Gastroesophageal sphincter (tissue), 4 donors: ENCODE measurements at places on chromosomes 1 and 21. TPM values are rescaled to one million over a fixed set of nuclear protein-coding genes. Genes with fewer than 3 reads are reported as not detected.

DNA sequence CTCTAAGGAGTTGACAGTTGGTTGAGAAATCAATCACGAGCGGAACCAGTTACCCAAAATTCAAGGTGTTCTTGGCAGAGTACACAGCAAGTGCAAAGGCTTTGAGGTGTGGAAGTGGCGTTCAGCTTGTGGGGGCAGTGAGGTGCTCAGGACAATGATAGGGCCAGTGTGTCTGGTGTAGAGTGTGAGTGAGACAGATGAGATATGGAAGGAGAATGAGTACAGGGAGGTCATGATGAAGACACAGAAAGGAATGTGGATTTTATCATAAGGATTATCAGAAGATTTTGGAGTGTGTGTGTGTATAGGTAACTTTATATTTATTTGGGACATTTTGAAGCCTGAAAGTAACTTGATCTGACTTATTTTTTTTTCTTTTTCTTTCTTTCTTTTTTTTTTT lies 40.9 kb downstream of the IFI44 start:
- no peak for ATAC-seq

DNA sequence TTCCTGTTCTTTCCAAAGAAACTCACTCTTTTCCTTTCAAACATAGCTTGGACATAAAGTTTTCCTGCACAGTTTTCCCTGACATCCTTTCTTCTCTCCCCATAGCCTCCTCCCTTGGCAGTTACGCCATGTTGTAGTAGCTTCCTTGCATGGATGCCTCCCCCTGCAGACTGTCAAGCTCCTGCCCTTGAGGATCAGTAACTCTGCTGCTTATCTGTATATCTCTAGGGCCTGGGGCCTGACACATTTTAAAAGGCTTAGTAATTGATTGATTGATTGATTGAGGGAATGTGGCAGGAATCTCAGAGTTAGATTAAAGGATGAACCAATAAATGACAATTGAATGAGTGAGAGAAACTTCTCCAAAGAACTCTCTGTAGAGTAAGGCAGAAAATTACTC lies 143.7 kb downstream of the NEK7 start:
- ATAC-seq: no peak

GRCh38 chr1:59692591-59692990 lies 122.2 kb upstream of the HOOK1 start:
- peak; percentile 35 for ATAC-seq

- peak; percentile 81 for ATAC-seq
These were observed 8.8 kb upstream of the FAM20B start for GRCh38 chr1:179016706-179017382.

DNA sequence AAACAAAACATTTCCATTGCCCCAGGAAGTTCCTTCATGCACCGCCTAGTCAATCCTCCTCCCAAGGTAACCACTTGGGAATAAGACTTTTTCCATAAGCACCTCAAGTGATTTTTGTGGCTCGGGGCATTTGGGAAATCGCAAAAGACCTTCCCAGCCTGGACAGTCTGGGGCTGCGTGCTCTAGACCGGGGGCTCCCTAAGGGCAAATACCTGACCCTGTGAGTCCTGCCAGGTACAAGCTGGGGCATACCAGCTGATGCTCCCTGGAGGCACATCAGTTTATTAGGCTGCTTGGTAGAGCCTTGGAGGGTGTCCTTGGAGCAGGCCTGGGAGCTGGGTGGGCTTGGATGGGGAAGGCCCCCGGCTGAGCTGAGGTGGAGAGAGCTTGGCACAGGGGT lies 34.4 kb downstream of the ALPL start:
- ATAC-seq: no peak

DNA sequence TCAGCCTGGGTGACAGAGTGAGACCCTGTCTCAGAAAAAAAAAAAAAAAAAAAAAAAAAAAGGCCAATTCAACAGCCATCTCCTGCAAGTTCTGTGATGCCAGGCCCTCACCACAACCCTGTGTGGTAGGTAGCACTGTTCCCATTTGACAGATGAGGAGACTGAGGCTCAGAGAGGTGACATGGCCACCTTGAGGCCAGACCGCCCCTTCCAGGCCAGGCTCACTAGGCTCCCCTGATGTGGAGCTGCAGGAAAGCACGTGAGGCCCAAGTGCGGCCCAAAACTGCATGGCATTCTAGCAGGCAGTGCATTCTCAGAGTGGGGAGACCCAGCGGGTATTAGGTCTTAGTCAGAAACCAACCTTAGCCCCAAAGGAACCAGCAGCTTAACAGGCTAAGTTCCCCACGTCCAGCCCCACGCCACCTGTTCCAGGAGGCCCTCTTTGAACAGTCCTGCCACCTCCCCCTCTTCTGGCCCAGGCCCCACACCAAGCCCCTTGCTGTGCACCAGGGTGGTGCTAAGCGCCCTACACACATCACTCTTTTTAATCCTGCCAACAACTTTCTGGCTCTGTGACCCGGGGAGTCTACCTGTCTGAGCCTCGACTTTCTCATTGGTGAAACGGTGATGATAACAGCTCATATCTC lies 11.7 kb upstream of the ECE1 start:
- no peak for ATAC-seq

DNA sequence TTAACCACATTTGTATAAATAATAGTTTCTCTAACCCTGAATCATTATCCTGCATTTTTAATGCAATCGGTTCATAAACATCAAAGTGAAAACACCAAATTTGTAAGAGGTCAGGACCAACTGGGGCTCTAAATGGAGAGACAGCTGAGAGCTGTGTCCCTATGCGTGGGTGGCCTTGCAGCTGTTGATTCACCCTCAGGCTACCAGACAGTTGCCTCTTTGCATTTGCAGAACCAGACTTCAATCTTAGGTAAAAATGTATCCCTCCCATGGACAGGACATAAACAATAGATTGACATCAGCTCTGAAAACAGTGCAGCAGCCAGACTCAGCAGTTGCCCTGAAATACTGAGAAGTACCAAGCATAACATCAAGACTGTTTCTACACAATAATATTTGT lies 8.8 kb upstream of the TGFB2 start:
- ATAC-seq: no peak

DNA sequence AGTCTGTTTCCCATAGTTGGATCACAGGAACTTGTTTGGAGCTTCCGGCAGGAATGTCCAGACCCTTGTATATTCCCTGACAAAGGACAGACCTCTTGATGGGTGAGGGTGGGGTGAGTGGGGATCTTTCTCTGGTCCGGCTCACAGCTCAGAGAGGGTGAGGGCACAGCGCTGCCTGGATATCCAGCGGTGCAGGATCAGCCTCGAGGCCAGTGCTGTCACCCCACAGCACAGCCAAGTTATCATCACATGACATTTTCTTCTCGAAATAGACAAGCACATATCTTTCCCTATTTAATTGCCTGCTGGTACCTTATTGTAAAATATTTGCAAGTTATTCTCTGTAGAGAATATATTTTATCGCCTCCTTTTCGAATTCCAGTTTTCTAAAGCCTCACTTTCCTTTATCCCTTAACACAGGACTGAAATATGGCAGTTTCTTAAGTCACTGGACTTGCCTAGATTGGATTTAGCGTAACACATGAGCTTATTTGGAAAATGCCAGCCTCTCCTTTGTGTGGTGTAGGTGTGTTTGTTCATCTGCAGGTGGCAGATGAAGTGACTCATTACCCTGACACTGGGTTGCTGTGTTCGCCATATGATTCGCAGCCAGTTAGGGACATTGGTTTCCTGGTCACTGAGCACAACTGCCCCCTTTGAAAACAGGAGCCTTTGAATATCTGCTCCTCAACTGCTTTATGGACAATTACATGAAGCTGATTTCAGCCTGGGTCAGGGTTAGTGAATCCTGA lies 21.4 kb downstream of the CLIC6 start:
- no peak for ATAC-seq

DNA sequence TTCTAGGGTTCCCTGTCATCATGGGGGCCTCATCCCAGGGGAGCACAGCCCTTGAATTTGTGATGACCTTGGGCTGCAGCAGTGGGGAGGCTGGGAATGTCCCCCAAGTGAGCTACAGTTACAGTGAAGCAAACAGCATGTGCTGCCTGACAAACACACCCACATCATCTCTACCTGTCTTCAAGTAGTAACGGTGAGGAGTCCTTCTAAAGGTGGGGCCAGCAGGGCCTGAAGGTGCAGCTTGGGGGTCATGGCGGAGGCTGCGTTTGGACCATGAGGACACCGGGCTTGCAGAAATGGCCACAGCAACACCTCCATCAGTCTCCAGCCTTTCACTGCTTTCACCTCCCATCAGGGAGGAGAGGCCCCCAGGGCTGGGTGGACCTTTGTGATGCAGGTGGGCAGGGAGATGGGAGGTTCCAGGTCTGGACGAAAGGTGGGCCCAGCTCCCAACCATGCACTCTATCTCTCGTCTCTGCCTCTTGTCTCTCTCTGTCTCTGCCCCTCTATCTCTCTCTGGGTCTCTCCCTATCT lies 55.7 kb downstream of the WNT9A start:
- no peak for ATAC-seq

GRCh38 chr1:240294566-240294965 lies 202.9 kb downstream of the FMN2 start:
- no peak for ATAC-seq

DNA sequence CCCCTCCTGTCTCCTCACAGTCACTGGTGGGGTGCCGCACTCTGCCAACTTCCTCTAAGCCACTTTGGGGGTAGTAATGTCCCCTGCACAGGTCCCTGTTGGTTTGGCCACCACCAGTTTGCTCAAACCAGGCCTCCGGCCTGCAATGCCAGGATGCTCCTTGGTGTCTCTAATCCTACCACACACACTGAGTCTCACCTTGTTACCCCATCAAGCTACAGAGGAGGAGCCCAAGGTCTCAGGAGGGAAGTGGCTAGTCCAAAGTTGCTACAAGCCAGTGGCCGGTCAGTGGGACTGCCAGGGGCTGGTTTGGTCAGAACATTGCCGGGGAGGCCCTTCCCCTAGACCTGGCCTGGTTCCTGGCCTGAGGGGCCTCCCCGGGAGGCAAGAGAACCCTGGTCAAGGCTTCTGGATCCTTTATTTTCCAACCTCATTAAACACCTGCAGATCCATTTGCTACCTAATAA lies 21.5 kb upstream of the LRP8 start:
- ATAC-seq: no peak

GRCh38 chr21:37862536-37862935 lies 53.7 kb downstream of the KCNJ6 start:
- no peak for ATAC-seq

- ATAC-seq: no peak
These were observed 2.0 kb downstream of the CCDC24 start for GRCh38 chr1:43993206-43993914.

GRCh38 chr1:228920831-228921230 lies 185.6 kb downstream of the RHOU start:
- peak; percentile 20 for ATAC-seq

GRCh38 chr1:154567386-154568156 lies at the start of gene CHRNB2:
Gene CHRNB2 (plus strand): TSS chr1:154567778. CDS start chr1:154568045, 267 bp downstream.
- ATAC-seq: peak; percentile 90

The AMY1C gene
- total RNA-seq: not detected

The SIM2 gene
- not detected for total RNA-seq

The S100A3 gene
- total RNA-seq: 1.1 TPM

The SLC19A1 gene
- 6.8 TPM for total RNA-seq

The IPO9 gene
- total RNA-seq: 30.7 TPM

The ST6GALNAC5 gene
- 23.4 TPM for total RNA-seq

The RGS13 gene
- total RNA-seq: 1.9 TPM

The NBPF6 gene
- total RNA-seq: not detected

The LENEP gene
- total RNA-seq: not detected

The OR2L13 gene
- not detected for total RNA-seq

The ADAMTS4 gene
- 8.3 TPM for total RNA-seq

The OLFML3 gene
- 62.4 TPM for total RNA-seq

The CD84 gene
- total RNA-seq: 6.7 TPM

The LCE1B gene
- not detected for total RNA-seq
